Left renal pelvis (tissue), 4 donors: ENCODE measurements at places on chromosomes 16 and 17.

DNA sequence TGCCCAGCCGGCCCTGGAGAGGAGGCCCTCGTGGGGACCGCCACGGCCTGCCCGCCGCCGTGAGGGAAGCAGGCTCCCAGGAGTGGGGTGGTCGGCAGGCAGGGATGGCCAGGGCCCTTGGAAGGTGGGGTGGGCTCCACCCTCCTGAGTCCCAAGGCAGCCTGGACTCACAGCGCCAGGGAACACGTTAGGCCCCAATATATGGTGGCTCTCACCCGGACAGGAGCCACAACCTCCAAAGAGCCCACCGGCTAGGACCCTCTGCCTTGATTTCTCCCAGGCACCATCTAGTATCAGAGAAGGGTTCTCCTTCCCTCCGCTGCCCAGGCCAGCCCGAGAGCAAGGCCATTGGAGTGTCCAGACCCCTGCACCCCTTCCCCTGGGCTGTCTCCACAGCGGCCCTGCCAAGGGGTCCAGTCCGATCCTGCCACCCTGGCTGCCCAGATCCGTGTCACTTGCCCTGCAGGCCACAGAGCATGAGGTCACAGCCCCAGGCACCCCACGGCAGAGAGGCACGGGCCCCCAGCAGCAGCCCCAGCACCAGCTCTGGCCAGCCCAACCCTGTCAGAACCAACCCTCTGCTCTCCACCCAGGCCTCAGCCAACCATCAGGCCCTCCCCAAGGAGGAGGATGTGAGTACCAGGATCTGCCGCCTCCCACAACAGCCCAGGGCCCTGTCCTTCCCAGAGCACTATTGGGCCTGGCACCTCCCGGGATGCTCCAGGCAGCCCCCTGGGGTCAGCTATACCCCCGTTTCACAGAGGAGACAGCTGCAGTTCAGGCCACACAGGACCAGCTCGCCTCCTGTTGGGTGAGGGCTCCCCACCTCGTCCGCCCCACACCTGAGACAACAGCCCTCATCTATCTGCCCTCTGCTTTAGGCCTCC lies 1.1 kb upstream of the AXIN1 start:
- DNase-seq, result no peak

DNA sequence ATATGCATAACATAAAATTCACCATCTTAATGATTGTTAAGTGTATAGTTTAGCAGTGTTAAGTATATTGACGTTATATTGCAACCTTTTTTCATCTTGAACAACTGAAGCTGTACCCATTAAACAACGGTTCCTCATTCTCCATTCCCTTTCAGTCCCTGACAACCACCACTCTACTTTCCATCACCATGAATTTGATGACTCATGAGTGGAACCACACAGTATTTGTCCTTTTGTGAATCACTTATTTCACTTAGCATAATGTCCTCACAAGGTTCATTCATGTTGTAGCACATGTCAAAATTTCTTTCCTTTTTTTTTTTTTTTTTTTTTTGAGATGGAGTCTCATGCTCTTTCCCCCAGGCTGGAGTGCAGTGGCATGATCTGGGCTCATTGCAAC lies 46.0 kb downstream of the HOXB1 start:
- no peak for DNase-seq

GRCh38 chr16:50801036-50801435 lies 59.1 kb downstream of the CYLD start:
- DNase-seq, result no peak

GRCh38 chr17:32693194-32693897 lies 183.6 kb downstream of the MYO1D start:
- no peak for DNase-seq

- DNase-seq, result no peak
These were observed 46.1 kb downstream of the CPPED1 start for GRCh38 chr16:12757546-12757945.

DNA sequence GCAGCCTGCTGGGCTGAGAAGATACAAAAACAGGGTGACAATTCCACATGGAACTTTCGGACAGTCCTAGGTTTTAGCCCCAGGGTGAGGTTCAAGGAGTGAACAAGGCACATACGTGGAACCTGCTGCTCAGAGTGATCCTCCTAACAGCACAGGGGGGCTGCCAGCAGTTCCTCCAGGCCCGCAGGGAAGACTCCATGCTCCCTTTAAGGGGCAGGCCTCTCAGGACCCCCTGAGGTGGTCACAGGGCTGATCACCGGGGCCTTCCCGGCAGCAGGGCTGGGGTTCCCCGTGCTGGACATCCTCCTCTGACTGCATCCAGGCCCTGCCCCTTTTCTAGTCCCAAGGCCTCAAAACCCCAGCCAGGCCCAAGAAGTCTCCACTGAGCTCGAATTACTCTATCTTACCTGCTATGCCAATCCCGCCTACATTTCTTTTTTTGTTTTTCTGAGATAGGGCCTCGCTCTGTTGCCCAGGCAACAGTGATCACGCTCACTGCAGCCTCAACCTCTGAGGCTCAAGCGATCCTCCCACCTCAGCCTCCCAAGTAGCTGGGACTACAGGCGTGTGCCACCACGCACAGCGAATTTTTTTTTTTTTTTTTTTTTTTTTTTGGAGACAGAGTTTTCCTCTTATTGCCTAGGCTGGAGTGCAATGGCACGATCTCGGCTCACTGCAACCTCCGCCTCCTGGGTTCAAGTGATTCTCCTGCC lies 10.4 kb downstream of the CANT1 start:
- DNase-seq, result no peak

DNA sequence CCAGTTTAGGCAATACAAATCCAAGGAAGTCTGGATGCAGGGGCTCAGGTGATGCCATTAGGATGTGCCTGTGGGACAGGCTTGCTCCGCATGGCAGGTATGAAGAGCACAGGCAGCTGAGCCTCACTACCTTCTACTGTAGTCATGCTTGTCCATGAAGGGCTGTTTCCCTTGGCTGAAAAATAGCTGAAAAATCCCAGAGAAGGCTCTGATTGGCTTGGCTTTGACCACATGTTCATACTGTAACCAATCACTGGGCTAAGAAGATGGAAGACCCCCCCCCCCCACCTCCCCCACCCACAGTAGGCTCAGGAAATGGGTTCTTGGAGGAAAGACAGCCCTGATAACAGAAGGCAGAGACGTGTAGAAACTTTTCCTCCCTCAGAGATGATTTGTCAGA lies 66.5 kb upstream of the LGALS9 start:
- no peak for DNase-seq

- DNase-seq, result no peak
These were observed 19.6 kb downstream of the DNAH17 start for GRCh38 chr17:78557598-78558039.
